T1000 (cell line): ENCODE measurements at places on chromosomes 1 and 21.

- DNase-seq = peak; percentile 66
Observed at GRCh38 chr1:186152620-186153239, 222.3 kb downstream of the TPR start.

- no peak for DNase-seq
Observed at GRCh38 chr1:200121421-200121820, 93.9 kb downstream of the NR5A2 start.

DNA sequence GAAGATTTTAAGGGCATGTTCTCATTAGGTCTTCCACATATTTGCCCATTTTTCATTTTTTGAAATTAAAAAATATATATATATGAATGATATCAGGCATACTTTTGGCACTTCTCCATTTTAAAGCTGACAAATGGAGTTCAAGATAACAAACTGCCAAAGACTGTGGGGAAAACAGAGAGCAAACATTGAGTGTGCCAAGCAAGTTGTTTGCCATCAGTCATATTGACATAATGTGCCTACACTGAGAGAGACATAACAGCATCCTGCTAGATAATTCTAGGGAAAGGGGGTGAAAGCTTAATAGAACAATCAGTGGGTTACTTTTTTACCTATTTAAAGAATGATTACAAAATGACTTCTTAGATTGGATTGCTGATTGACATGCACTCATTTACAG, 529.4 kb upstream of the CXADR start:
- DNase-seq = no peak

GRCh38 chr1:11374748-11375110, 101.7 kb downstream of the UBIAD1 start:
- DNase-seq = no peak

- DNase-seq = no peak
Observed at GRCh38 chr1:234186037-234186688, 187.1 kb upstream of the COA6 start.

- no peak for DNase-seq
Observed at GRCh38 chr1:206816390-206817287, 44.3 kb upstream of the IL10 start.

DNA sequence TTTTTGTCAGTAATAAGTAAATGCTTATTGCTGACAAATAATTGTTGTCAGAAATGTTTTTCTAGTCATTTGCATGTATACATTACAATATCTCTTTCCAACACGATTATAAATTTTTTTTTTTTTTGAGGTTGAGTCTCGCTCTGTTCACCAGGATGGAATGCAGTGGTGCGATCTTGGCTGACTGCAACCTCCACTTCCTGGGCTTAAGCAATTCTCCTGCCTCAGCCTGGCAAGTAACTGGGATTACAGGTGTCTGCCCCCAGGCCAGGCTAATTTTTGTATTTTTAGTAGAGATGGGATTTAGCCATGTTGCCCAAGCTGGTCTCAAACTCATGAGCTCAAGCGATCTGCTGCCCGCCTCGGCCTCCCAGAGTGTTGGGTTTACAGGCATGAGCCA, 72.0 kb upstream of the ATF3 start:
- no peak for DNase-seq

GRCh38 chr1:57512386-57512785, 88.5 kb upstream of the DAB1 start:
- no peak for DNase-seq

DNA sequence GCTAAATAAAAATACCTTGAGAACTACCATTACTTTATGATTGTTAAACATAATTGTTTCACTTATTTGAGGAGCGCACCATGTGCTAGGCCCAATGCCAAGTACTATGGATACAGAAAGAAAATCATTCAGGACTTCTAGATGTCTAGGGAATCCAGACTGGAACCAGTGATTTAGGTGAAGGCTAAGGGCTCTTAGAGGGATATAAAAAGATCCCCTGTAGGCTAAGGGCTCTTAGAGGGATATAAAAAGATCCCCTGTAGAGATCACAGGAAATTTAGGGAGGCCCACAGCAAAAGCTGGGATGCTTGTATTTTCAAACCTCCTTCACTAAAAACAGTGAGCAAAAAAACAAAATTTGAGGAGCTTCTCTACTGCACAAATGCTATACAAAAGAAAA, 6.7 kb downstream of the TOR1AIP2 start:
- DNase-seq = no peak

DNA sequence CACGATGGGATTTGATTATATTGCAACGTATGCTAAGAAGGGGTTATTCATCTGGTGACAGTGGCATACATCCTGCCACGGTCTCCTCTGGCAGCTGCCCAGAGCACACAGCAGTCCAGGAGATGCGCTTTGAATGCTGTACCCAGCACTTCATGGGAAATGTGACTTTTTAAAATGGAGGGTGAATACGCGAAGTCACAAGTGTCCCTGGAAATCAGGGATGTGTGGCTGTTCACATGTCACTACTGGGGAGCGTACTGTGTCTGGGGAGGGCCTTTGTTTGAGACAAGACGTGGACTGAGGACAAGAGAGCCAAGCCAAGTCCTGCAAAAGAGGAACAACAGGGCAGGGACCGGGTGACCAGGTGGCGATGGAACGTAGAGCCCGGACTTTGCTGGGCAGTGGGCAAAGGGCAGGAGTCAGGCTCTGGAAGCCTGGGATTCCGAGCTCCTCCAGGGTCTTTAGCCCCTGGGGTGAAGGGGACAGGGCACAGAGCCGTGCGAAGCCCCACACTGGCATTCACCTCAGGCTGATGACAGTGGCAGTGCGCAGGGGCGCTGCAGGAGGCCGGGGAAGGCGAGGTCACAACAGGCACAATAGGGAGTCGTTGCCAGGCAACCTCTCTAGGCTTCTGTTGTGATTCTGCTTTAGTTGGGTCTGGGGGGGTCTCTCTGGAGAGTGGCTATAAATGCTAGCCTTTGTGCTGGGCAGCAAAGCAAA, 11.4 kb upstream of the ZBTB21 start:
- DNase-seq = no peak

- no peak for DNase-seq
Observed at GRCh38 chr1:47459253-47459788, 21.5 kb downstream of the FOXD2 start.

DNA sequence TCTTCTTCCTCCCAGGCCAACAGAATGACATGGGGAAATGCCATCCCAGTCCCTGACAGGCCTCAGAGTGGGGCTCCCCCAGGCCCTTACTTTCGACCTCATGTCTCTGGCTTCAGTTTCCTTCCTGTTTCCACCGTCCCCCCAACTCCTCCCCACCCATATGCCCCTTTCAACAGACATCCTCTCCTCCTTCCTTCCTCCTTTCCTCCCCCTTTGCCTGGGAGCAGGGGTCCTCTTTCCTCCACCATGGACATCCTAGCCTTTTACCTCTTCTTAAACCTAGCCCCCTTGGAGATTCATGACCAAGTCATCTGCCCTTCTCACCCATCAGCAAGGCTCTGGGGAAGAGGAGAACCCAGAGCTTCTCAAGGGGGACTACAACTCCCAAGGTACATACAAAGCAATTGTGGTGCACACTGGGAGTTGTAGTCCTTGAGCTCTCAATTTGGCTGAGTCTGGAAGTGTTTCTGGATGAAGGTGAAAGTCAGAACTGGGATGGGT, 4.0 kb downstream of the ZBTB7B start:
- no peak for DNase-seq

- no peak for DNase-seq
Observed at GRCh38 chr1:48943826-48944225, 167.1 kb upstream of the BEND5 start.

GRCh38 chr1:209134001-209134400, 449.5 kb upstream of the CAMK1G start:
- DNase-seq = no peak

DNA sequence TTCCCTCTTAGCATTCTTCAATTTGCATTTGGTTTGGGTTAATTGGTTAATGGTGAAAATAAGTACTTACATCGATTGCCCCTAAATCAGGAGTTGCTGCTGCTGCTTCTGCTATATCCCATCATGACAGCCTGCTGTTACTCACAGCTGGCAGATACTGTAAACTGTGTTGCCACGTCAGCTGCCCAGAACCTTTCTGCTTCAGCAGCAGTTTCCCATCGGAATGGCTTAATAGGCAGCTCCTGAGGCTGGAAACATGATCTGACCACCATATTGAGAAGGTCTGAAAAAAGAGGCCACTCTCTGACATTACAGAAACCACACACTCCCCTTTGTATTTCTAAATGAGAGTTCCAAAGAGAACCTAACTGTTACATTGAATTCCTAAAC, 14.3 kb upstream of the SEC16B start:
- peak; percentile 29 for DNase-seq

GRCh38 chr1:14912839-14913481, 240.6 kb upstream of the TMEM51 start:
- no peak for DNase-seq

- DNase-seq = no peak
Observed at GRCh38 chr1:77687519-77687906, 5.1 kb upstream of the ZZZ3 start.

- no peak for DNase-seq
Observed at GRCh38 chr1:37513795-37514349, 694 bp downstream of the MEAF6 start.

DNA sequence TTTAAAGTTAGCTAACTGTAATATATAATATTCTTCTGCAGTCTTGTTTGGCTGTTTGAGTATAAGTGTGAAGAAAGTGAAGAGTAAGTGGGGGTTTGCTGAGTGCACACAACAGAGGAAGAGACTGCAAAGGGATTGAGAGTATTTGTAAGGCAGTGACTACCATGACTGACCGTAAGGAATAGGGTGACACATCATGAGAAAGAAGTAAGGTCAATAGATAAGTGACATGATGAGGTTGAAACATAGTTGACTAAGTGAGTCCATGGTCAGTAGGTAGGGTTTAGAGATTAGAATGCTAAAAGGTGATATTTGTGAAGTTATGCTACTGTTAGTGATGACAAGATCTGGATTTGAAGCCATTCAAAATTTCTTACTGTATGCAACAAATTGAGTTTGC, 27.7 kb downstream of the WARS2 start:
- no peak for DNase-seq

- DNase-seq = no peak
Observed at GRCh38 chr1:80258659-80259058, 1252.1 kb upstream of the ADGRL4 start.

DNA sequence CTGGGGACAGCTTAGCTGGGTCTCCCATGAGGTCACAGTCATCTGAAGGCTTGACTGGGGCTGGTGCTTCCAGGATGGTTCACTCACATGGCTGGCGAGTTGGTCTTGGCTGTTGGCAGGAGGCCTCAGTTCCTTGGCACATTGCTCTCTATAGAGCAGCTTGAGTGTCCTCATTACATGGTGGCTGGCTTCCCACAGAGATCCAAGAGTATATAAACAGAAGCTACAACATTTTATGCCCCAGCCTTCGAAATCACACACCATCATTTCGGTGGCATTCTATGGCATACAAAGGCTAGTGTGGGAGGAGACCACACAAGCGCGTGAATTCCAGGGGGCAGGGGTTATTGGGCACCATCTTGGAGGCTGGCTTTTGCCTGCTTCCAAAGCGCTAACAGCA, 63.0 kb downstream of the ALPL start:
- no peak for DNase-seq

- DNase-seq = no peak
Observed at GRCh38 chr1:9730096-9730901, 78.8 kb downstream of the PIK3CD start.

GRCh38 chr1:206556047-206556749, 48.9 kb downstream of the RASSF5 start:
- no peak for DNase-seq

- DNase-seq = no peak
Observed at GRCh38 chr1:192580351-192580962, 4.9 kb downstream of the RGS1 start.

- no peak for DNase-seq
Observed at GRCh38 chr1:156157506-156157905, 4.1 kb downstream of the SEMA4A start.

DNA sequence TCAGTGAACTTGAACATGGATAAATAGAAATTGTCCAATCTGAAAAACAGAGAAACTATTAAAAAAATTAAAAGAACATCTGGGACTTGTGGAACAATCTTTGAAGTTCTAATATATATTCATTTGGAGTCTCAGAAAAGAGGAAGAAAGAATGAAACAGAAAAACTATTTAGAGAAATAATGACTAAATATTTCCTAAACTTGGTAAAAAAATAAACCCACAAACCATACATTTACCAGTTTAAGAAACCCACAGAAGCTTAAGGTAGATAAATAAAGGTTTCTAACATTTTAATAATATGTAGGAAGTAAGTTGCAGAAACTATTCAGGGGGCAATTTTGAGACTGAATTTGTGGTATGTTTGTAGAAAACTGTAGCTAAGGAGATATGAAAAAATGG, 437.8 kb downstream of the PTBP2 start:
- no peak for DNase-seq

- DNase-seq = no peak
Observed at GRCh38 chr1:41738475-41738874, 180.2 kb downstream of the HIVEP3 start.

DNA sequence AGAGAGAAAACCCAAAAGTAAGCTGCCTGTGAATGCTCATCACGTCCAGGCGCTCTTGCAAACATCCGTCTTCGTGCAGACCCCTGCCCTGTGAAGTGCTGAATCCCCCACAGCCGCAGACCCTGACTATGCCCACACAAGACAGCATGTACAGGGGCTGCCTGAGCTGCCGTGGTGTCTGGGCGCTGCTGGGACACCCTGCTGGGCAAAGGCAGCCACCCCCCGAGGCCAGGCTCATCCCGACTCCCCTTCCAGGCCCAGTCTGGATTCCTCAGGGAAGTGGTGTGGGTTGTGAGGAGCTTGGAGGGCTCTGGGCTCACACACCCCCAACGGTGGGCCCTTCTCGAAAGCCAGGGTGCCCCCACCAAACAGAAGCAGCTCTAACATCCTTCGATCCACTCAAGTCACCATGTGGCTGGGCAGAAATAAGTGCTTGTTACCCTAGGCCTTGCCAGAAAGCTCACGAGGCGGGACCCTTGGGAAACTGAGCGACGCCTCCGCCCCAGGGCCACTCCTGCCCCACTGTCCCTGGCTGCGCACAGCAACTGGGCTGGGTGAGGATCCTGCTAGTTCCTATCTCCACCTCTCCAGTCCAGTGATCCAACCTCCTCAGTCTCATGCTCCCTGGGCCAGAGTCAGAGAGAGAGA, 4.8 kb upstream of the WNT9A start:
- DNase-seq = no peak
